ENCODE measurements at places on chromosomes 3 and 15.

- DNase-seq, result no peak
Observed at GRCh38 chr3:56837196-56837955, 35.6 kb upstream of the ARHGEF3 start.

DNA sequence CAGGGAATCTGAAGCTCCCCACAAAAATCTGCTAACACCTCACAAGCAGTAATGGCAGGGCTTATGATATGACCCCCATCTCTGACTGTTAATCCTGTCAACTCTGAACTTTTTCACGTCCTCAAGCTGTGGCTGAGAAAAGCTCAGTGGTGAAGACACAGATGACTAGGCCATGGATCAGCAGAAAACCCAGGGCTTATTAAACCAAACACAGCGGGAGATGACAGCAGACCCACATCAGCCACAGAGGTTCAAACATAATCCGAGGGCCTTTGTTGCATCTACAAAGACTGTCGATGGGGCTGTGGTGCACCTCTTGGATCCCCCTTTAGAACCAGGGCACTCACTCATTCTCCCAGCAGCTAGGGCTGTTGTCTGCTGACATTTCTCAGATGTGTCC is 50.4 kb downstream of the GLB1 start:
- DNase-seq, result no peak

- no peak for DNase-seq
Observed at GRCh38 chr3:53252096-53252946, 3.5 kb downstream of the TKT start.

DNA sequence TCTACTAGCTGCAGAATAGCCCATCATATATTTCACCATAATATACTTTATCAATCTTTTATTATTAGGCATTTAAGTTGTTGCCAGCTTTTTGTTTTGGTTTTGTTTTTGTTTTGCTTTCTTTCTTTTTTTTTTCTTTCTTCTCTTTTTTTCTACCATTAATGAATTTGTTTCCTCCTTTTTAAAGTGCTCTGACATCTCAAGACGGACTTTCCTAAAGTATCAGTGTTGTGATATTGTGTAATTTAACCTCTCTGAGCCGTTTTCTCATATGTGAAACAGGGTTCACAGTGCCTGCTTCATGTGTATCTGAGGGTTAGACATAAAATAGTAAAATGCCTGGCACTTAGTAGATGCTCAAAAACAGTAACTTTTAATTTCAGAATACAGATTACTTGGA is 109.5 kb upstream of the IL12A start:
- DNase-seq, result no peak

DNA sequence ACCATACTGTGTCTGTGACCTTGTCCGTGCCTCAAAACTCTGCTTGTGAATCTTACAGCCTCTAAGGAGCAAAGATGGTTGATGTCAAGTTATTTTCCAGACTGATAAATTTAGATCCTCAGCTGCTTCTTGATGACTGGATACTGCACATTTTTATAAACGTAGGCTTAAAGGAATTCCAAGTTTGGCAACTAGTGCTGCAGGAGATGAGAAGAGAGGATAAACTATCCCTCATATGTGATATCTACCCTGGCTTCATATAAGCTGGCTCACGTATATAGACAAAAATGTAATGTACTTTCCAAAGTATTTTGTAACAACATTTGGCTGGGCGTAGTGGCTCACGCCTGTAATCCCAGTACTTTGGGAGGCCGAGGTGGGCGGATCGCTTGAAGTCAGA is 89.6 kb downstream of the GMPS start:
- DNase-seq, result no peak

DNA sequence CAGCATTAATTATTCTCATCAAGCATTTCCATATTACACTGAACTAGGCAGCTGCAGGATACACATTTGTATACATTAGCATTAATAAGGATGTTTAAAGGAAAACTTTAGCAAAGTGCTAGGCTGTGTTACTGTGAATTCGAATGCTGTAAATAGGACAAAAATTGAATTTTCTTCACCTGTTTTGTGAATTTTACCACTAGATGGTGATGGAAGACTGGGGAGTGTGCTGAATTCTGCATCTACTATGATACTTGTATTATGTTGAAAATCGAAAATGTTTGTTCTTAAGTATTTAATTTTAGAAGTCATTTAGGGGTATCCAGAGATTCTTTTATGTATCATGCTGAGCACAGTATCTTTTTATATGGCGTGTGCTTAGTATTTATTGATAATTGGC is 12.3 kb upstream of the P2RY14 start:
- no peak for DNase-seq

DNA sequence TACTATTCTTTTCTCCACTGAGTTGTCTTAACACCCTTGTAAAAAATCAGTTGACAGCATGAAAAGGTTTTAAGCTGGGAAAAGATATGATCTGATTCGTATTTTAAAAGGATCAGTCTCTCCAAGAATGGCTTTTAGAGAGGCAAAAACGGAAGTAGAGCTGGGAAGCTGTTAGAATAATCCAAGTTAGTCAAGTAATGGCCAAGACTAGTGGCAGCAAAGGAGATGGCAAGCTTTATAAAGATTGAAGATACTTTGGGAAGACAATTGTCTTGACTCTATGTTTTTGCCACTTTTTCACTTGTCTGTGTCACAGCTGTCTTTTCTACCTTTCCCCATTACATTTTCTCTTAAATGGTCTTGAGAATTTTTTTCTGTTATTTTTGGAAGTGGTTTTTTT is 243.5 kb upstream of the MANF start:
- no peak for DNase-seq

DNA sequence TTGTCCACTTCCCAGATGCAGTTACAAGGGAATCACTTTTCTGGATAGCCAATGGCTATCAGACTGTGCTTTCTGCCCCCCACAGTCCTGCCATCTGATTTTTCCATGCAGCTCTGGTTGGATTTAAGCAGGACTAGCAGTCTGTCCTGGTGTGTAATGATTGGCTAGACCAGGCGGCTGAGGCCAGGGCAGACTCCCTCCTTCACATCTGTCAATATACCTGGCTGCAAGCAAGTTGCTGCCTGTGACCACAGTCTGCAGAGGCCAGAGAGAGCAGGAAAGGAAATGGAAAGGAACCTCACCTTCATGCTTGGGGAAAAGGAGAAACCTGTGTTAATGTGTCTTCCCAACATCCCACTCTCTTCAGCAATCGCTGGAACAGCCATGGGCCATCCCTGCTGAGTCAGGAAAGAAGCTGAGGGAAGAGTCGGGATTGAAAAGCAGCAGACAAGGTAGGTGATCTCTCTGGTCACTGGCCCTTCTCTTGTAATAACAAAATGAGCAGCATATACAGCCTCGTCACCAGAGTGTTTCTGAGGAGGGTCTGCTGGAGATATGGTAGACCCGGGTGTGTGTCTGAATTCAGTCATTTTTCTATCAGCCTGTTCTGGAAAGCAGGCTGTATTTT is 126.7 kb upstream of the PHLDB2 start:
- DNase-seq, result no peak

DNA sequence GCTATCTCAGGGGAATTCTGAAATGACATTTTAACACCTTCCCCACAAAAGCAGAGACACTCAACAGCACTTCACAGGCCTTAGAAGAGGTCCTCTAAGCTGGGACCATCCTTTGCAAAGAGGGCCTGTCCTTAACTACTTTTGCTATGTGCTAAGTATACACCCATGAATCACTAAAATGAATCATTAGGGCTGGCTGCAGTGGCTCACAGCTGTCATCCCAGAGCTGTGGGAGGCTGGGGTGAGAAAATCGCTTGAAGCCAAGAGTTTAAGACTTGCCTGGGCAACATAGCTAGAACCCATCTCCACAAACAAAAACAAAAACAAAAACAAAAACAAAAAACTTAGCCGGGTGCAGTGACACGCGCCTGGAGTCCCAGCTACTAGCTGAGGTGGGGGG is 53.9 kb upstream of the MELTF start:
- DNase-seq, result no peak

- DNase-seq, result no peak
Observed at GRCh38 chr15:99137111-99137546, 32.2 kb downstream of the SYNM start.

DNA sequence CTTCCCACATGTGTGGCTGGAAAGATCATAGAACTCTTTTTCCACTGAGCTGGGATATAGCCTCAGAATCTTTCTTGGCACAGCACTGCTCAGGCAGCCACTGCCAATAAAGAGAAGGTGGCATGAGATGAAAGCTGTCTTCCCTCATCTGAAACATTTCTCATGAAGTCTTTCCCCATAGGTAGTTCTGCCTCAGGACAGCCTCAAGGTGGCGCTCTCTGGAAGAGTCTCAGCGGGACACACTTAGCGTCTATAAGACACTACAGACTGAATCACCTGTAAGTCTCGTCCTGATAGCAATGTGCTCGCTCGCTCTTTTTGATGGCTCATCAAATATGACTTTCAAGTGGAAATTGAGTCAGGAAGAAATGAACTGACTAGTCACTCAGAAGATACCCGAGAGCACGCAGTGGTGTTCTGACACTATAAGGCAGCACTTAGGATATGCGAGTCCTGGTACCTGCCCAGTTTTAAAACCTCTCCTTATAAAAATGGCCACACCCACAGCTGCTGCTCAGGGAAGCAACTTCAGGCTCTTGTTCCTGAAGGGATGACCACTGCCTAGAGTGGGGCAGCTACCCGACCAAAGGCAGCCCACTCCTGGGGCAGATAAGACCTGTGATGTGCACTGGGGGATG is 269.5 kb downstream of the SUCLG2 start:
- DNase-seq, result no peak

GRCh38 chr3:120420360-120420759 is 30.4 kb downstream of the FSTL1 start:
- DNase-seq, result no peak

DNA sequence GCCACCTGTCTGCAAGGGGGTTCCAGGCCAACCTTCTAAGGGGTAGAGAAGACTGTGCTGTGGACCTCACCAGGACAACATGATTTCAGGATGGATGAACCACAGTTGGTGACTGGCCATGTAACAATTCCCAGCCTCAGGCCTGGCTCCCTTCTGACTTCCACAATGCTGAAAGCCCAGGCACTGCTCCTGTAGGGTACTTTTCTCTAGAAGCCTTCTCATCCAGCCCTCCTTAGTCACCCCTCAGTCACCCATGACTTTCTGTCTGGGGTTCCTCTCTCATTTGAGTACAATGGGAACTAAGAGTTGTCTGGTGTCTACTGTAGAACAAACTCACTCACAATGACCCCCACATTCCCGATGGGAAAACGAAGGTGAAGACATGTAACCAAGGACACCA is 8.6 kb downstream of the ALS2CL start:
- no peak for DNase-seq

GRCh38 chr3:151269631-151270030 is 8.7 kb downstream of the P2RY14 start:
- no peak for DNase-seq

DNA sequence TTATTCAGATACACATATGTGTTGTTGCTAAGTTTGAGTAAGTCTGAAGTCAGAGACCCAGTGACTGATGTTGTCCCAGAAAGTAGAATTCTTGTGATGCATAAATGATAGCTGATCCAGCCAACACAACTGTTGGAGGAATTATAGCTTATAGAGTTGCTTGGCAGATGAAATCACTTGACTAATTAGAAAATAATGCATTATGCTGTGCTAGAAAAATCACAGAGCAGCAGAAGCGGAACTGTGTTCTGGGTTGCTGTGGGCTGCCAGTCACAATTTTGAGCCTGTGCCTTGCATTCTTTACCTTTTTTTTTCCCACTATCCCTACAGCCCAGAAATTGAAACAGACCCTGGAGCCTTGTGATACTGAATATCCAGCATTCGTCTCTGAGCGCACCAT is 90.0 kb upstream of the LRTM1 start:
- DNase-seq, result no peak

- DNase-seq, result no peak
Observed at GRCh38 chr3:157075693-157076420, 84.1 kb downstream of the CCNL1 start.

DNA sequence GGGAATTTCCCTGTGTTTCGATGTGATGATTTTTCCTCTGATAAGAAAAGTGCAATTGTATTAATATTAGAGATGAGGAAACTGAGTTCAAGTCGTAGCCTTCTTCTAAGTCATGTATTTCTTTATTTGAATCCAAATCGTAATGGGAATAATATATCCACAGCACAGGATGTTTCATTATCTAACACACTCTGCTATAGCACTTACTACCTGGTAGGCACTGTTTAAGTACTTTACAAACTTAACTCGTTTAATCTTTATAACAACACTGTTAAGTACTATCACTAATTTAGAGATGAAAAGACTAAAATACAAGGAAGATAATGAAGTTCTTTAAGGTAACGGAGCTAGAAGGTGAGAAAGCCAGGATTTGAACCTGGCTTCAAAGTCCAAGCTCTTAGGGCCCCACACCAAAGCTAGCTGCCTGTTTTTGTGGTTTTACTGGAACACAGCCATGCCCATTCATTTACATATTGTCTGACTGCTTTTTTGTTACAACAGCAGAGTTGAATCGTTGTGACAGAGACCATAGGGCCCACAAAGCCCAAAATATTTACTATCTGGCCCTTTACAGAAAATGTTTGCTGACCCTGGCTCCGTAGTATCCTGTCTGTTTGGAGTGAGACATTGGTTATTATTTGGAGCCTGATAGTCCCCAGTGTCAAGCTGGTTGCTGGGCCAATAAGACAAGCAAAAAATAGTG is 9.6 kb upstream of the ATP13A3 start:
- DNase-seq, result no peak

GRCh38 chr3:14480207-14481017 is 59.7 kb downstream of the GRIP2 start:
- no peak for DNase-seq

GRCh38 chr15:85924088-85924487 is 129.4 kb upstream of the KLHL25 start:
- DNase-seq, result no peak

- DNase-seq, result no peak
Observed at GRCh38 chr3:39082666-39083313, 24.6 kb downstream of the GORASP1 start.

- no peak for DNase-seq
Observed at GRCh38 chr15:62940755-62941361, 101.7 kb upstream of the TPM1 start.

DNA sequence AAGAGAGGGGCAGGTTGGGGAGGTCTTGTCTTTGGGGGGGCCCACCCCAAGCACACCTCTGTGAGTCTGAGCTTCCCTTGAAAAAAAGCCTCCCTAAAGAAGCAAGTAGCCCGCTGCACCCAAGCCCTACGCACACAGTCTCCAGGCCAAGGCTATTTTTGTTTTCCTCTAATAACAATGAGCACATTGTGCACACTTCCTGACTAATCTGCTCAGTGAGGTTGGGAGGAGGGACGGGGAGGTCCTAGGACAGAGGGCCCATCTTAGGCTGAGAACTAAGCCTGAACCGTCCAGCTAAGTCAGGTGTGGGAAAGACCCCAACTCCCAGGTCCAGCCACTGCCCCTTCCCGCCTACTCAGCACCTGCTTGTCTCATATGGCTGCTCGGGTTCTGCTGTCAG is 87.2 kb downstream of the HMG20A start:
- DNase-seq, result no peak

GRCh38 chr3:79306934-79307570 is 460.7 kb downstream of the ROBO1 start:
- no peak for DNase-seq
